Neuronal stem cell (in vitro differentiated cells): ENCODE measurements at places on chromosomes 16 and 17.

- no peak for DNase-seq
Observed at GRCh38 chr17:1542316-1542715, 20.3 kb downstream of the PITPNA start.

DNA sequence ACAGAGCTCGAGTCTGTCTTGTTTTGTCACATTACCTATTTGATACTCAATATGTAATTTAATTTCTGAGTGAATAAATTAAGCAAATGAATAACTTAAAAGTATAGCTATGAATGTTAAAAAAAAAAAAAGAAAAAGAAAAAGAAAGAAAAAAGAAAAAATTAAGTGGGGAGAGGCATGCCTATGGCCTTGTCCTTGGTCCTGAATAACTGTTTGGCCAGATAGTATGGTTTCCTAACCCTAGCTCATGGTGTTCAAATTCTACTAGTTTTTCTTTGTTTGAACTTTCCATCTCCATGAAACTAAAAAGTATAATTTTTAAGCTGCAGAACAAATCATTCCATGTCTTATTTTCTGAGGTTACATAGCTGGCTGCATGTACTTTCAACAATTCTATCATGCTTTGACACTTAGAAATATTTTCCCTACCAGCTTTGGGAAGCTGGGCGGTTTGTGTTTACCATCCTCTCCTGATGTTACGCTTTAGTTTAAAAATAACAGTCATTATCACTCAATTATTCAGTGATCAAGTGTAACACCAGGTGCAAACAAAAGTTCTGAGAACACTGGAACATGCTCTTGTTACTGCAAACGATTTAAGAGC is 31.8 kb downstream of the TOX3 start:
- DNase-seq: no peak

DNA sequence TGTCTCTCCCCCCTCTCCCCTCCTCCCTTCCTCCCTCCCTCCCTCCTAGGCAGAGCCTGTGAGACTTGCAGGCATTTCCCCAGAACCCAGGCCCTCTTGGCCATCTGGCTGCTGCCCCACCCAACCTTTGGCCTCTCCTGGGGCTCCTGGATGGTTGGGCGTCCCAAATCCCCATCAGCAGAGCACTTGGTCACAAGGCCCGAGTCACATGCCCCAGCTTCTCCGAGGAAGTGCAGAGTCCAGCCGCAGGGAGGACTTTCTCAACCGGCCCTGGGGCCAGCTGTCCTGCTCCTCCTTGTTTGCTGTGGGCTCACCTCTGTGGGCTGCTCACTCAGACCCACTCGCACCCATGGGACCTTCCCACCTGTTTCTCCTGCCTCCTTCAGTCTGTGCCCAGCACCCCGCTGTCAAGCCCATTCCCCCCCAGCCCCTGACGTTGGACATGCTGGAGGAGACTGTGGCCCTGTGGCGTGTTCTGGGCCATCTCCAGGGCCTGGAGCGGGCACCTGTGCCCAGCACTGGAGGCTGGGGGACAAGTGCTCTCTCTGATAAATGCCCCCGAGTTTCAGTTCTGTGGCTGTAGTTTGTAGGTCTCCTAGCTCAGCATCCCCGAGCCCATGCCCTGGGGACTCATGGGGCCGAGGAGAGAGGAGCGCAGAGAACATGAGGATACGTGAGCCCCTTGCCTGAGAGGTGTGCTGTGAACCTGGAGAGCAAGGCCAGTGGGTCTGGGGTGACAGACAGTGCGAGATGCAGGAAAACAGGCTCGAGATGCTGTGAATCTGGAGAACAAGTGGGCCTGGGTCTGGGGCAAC is 42.3 kb upstream of the ZNF750 start:
- no peak for DNase-seq

- no peak for DNase-seq
Observed at GRCh38 chr17:43418441-43419374, 19.9 kb downstream of the ARL4D start.

- DNase-seq: no peak
Observed at GRCh38 chr17:50807009-50807408, 28.4 kb upstream of the WFIKKN2 start.

GRCh38 chr16:838741-839140 is 38.2 kb upstream of the GNG13 start:
- no peak for DNase-seq

DNA sequence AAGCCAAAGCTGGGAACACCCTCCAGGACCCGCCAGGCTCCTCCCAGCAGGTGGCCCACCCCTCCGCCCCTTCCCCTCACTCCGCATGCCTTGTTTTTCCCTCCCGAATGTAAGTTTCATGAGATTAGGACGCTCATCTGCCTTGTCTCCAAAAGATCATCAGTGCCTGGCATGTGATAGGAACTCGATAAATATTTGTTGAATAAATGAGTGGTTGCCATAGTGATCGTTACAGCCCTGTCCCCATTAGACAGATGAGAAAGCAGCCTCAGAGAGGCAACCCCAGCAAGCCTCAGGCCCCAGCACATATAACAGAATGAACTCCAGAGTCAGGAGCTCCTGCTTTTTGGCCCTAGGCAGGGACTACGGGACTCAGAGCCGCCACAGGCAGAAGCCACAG is 5.0 kb downstream of the CAMKK1 start:
- DNase-seq: no peak

GRCh38 chr16:54212893-54213292 is 73.7 kb downstream of the IRX3 start:
- DNase-seq: no peak

- DNase-seq: no peak
Observed at GRCh38 chr17:75295201-75296158, 6.2 kb upstream of the SLC25A19 start.

- DNase-seq: no peak
Observed at GRCh38 chr17:2057175-2057759, 2.4 kb downstream of the HIC1 start.

DNA sequence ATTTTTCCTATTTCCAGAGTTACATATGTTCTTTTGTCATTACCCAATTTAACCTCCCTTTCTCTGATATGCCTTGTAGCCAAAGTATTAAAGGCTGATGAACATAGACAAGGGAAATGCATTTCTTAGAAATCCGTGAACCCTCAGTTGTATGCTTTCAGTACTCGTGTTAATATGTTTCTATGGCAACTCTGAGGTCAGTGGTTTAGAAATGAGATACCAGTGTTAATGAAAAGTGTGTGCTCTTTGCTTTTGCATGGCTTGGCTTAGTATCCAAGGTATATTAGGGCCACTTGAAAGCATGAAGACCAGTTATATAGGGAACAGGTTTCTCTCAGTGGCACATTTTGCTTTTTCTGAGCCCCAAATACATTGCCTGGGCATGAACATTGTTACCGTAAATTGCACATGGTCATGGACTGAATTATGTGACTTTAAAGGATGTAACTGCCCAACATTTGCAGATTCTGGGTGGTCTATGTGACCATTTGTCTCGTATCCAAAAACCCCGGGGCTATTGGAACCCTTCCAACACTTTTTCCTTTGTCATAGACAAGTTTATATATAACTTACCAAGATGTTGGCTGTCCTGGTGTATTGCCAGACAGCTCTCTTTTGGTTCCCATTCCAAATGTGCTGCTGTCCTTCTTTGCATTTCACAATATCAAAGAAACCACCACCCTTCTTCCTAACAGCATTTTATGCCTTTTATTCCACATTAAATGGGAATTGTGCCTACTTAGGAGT is 17.5 kb downstream of the ABHD15 start:
- no peak for DNase-seq

- no peak for DNase-seq
Observed at GRCh38 chr17:58052407-58052806, 30.8 kb upstream of the DYNLL2 start.

- DNase-seq: peak; percentile 62
Observed at GRCh38 chr17:1365445-1366039, 34.5 kb downstream of the YWHAE start.

DNA sequence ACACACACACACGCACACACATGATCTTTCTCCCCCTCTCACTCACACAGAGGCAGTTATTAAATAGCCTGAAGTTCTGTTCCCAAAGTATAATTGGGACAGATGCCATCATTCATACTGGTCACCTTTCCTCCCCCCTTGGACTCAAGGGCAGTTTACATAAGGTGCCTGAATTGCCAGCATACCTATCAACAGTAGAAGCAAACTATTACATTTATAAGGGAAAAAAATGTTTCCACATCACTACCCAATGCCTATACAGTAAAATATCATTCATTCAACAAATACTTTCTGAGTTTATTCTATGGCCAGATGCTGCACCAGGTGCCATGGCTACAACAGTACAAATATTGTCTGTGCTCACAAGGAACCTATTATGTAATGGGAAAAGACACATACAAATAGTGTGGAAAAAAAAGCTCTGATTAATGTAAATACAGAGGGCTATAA is 6.3 kb downstream of the CNTD1 start:
- no peak for DNase-seq

- DNase-seq: no peak
Observed at GRCh38 chr16:740459-740763, 386 bp downstream of the CIAO3 start.

GRCh38 chr17:80254396-80255251 is 6.0 kb upstream of the RNF213 start:
- no peak for DNase-seq

DNA sequence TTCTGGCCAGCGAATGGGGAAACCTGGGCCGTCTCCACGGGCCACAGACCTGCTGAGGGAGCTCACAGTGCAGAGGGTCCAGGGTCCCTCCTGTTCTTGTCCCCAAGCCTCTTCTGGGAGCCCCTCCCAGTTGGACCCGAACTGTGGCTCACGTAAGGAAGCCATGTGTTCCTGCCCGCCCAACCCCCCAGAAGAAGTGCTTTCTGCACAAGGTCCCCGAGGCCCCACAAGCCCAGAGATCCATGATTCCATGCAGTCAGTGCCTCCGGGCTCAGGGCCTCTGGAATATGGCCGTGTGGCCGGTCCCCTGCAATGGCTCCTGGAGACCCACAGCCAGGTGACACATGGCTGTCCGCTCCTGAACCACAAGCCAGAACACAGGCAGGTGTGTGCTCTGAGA is 272.4 kb downstream of the C16orf95 start:
- DNase-seq: no peak

DNA sequence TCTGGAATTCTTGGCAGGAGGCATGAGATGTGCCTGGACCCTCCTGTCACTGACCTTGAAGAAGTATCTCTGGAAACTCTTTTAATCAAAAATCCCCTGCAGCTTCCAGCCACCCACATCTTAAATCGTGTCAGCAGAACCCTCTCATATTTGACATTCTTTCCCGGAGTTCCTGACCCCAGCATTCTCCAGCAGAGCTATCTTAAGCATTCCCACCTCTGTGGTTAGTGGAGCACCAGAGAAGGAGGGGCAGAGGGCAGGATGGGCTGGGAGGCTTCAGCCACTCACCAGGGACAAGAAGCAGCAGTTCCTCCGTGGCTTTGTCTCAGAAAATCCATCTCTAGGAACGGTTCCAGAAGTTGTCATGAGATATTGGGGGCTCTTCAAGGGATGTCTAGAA is 149.9 kb downstream of the RGS9 start:
- DNase-seq: no peak

- no peak for DNase-seq
Observed at GRCh38 chr17:5099271-5099670, 12.4 kb downstream of the ZNF232 start.

DNA sequence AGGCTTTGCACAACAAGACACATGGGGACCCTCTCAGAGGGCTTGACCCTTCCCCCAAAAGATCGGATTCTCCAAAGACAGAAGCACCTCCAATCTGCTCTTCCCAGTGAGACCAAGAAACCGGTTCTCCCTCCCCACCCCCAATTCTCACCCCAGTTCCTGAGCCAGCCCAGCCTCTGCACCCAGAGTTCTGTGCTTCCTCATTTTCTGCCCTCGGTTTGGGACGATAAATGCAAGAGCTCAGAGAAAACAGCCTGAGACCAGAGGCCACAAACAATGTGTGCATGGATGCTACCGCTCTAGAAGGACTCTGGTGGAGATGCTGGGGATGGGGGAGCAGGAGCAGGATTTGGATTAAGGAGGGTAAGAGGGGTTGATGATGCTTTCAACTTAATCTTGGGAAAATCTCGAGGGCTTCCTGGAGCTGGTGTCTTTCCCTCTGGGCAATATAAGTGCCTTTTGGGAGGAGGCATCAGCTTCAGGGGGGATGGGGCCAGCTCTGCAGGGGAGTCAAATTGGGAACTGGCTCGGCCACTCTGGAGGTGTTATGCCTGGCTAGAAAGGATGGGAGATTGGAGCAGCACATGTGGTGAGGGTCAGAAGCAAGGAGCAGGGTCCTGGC is 6.0 kb downstream of the KRT15 start:
- DNase-seq: no peak

- no peak for DNase-seq
Observed at GRCh38 chr17:5264893-5265292, 17.2 kb upstream of the RABEP1 start.

DNA sequence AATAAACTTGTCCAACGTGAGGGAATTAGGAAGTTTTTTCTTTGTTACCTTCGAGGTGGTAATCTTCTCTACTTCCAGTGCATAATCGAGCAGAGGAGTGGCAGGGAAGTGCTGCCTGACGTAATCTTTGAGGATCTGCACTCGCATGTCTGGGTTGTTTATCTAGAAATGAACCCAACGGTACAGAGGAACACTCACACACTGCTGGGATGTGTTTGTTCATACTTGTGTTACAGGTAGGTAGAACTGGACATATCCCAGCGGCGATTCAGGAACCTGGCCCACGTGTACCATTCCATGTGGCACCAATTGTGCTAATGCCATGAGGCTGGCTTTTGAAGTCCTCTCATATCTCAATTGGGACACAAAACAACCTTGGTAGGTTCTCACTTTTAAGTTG is 4.2 kb upstream of the KLHL11 start:
- DNase-seq: no peak

DNA sequence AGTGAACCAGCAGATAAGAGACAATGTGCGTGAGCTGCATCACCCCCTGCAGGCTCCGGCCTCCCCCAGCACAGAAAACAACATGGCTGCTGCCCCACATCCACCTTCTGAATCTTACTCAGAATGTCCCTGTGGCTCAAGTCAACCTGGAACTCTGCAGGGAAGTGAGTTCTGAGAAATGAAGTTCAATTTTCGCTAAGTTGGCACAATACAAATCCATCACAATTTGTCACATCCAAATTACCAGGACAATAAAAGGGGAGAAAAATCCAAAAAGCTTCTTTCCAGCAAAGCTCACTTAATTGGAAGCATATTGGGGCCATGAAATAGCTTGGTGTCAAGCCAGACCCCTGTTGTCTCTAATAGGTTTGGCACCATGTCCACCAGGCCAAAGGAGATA is 38.1 kb downstream of the CLEC19A start:
- no peak for DNase-seq

GRCh38 chr17:47872019-47872650 is 21.2 kb upstream of the SP6 start:
- DNase-seq: no peak

GRCh38 chr17:63946440-63947363 is 14.6 kb upstream of the CD79B start:
- peak; percentile 44 for DNase-seq

- no peak for DNase-seq
Observed at GRCh38 chr16:52558448-52558847, 11.5 kb upstream of the TOX3 start.
